Brain (organoid and tissue), 16 donors: ENCODE measurements at places on chromosomes 11 and 22. TPM values are rescaled to one million over a fixed set of nuclear protein-coding genes. Genes with fewer than 3 reads are reported as not detected.

GALNT18 gene
- polyA plus RNA-seq = 8.1 TPM

HEPHL1 gene
- not detected for polyA plus RNA-seq

CREB3L1 gene
- polyA plus RNA-seq = 3.3 TPM

APOBEC3F gene
- polyA plus RNA-seq = 14.1 TPM

MS4A6A gene
- polyA plus RNA-seq = 9.8 TPM

GRM5 gene
- polyA plus RNA-seq = 1.1 TPM

TBX10 gene
- not detected for polyA plus RNA-seq

RNF215 gene
- 8.0 TPM for polyA plus RNA-seq

DRD4 gene
- polyA plus RNA-seq = 0.71 TPM
